GM23248 (cell line): ENCODE measurements at places on chromosomes 7 and 10.

DNA sequence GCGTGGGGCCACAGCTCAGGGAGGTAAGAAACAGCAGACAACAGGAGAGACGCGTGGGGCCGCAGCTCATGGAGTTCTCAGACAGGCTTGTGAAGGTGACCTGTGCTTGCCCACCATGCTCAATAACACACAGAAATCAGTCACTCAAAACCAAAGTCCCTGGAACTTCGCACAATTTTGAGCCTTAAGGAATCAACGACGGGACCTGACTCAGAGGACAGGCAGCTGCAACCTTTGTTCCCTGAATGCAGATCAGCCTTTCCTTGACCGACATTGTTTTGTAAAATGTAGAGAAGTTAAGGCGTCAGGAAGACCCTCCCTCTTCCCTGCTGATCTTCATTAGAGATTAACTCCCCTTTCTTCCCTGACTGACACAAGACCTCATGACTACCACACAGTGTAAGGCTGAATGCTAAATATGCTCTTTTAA, 8.5 kb upstream of the KNDC1 start:
- DNase-seq: no peak

- peak; percentile 81 for DNase-seq
Observed at GRCh38 chr7:32501522-32501921, 6.2 kb downstream of the AVL9 start.

DNA sequence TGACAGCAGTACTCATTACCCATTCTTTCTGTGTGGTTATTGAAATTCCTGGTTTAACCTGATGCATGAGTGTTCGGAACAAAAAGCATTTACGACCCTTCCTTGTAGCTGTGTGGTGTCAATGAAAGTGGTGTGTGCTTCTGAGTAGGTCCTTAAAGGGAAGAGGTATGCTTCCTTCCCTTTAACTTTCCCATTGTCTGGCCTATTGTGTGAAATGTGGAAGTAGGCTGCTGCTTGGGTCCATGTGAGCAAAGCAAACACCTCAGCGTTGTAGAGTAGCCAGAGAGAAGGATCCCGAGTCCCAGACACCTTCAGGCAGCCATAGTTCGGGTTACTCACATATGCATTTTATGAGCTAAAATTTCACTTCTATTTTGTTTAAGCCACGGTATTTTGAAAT, 74.7 kb downstream of the TSPAN12 start:
- no peak for DNase-seq

DNA sequence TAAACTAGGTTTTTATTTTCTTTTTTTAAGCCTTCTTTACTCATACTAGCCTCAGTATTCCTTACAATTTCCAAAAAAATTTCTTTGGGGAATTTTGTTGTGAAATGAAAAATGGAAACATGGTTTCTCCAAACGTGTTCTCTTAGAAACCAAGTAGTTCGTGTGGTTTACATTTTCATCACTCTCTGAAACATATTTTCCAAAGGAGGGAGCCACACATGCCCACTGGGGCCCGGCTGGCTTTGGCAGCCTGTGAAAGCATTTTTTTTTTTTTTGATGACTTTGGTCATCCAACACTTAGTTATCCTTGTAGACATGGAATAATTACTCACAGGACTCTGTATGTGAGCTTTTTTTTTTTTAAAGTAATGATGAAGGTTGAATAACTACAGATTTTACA, 169.6 kb downstream of the C7orf25 start:
- no peak for DNase-seq

GRCh38 chr7:70153933-70154332, 555.7 kb downstream of the AUTS2 start:
- no peak for DNase-seq

GRCh38 chr7:106599343-106599698, 61.6 kb downstream of the CCDC71L start:
- no peak for DNase-seq

- no peak for DNase-seq
Observed at GRCh38 chr10:51643734-51644133, 55.7 kb downstream of the CSTF2T start.

GRCh38 chr7:95715274-95715673, 57.1 kb upstream of the DYNC1I1 start:
- DNase-seq: no peak

- no peak for DNase-seq
Observed at GRCh38 chr7:35366167-35367155, 112.6 kb upstream of the TBX20 start.

GRCh38 chr7:17289074-17289645, 9.3 kb upstream of the AHR start:
- no peak for DNase-seq

DNA sequence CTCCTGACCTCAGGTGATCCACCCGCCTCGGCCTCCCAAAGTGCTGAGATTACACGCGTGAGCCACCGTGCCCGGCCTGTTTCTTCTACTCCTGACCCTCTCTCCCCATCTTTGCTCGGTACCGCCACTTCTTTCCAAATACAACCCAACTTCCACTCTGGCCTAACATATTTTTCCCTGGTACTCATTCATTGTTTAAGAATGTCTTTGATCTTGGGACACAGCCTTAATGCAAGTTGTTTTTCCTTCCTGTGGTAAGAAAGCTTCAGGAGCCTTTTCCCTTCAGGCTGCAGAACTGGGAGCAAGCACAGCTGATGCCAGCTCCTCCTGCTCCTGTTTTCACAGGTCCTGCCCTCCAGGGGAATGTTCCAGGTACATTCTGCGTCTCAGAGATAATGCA, 13.7 kb downstream of the CALML3 start:
- peak; percentile 48 for DNase-seq

GRCh38 chr10:113028456-113029440, 78.7 kb downstream of the TCF7L2 start:
- peak; percentile 54 for DNase-seq

GRCh38 chr7:73769481-73770001, 529 bp downstream of the CLDN3 start:
- no peak for DNase-seq

DNA sequence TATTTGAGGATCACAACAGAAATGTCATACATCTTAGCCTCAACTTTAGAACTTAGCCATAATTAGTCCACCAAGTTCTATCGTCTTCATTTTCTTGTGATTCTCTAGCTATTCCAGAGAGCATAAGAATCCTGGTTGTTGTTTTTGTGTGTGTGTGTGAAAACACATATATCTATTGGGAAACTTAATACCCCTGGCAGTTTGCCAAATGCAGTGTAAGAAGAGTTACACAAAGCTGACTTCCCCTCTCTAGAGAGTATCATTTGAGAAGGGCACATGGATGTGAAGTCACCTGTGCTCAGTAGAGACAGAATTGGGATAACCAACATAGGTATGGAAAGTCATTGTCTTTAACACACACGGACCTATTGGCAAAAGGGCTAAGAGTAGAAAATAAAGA, 19.3 kb downstream of the FOXI2 start:
- no peak for DNase-seq

GRCh38 chr7:150311711-150312110, 11.4 kb upstream of the LRRC61 start:
- no peak for DNase-seq

DNA sequence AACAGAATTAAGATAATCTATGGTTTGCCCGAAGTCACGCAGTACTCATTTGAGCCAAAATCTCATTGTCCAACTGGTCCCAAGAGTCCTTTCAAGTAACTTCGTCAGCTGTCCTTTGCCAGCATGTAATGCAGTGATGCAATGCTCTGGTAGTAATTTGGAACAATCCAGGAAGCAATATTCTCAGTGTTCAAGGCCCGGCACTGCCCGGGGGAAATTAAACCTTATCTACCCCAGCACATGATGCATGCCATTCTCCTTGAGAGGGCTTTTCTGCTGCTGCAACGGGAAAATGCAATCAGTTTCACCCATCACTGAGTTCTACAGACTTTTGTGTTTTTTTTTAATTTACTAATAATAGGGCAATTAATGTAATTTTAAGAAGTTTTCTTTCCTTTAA, 77.6 kb upstream of the NME8 start:
- DNase-seq: no peak

DNA sequence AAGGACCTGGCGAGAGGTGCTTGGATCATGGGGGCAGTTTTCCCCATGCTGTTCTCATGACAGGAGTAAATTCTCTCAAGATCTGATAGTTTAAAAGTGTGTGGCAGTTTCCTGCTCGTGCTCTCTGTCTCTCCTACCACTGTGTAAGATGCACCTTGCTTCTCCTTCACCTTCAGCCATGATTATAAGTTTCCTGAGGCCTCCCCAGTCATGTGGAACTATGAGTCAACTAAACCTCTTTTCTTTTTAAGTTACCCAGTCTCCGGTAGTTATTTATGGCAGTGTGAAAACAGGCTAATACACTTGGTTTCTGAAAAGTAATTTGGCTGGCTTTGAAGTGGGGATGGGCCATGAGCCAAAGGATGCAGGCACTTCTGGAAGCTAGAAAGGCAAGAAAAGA, 268.0 kb upstream of the KAT6B start:
- no peak for DNase-seq

GRCh38 chr10:71857934-71858890, 7.2 kb upstream of the PSAP start:
- no peak for DNase-seq
